Mucosa of gallbladder (tissue), 1 donor: ENCODE measurements at places on chromosomes 6 and 20. TPM values are rescaled to one million over a fixed set of nuclear protein-coding genes. Genes with fewer than 3 reads are reported as not detected.

Gene ZDHHC14
- total RNA-seq = 17.8 TPM

GRCh38 chr6:119738425-119738824 lies 388.9 kb upstream of the MAN1A1 start:
- DNase-seq = no peak

DNA sequence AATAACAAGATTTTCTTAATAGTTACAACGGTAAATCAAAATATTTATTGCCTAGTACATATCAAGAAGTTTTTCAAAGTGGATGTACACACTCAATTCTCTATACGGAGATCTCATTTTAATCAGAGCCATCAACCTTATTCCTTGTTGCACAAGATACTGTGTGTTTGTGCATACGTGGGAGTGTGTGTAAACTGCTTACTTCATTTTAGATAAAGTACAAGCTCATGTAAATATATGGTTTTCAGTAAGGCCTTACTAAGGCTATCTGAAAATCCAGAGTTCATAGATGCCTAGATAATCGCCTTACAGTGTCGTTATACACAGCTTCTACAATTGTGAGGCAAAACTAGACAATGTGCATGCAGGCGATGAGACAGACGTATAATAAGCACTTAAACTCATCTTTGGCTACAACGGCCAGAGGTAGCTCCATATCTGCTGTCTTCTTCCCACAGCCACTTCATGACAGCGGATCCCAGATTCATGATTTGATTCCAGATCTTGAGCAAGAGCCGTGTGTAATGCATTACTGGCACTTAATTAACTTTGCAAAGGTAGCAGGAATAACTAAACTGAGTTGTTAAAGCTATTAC lies 2.5 kb downstream of the PERP start:
- no peak for DNase-seq

- DNase-seq = no peak
These were observed 343.5 kb downstream of the RFPL4B start for GRCh38 chr6:112690497-112691202.

DNA sequence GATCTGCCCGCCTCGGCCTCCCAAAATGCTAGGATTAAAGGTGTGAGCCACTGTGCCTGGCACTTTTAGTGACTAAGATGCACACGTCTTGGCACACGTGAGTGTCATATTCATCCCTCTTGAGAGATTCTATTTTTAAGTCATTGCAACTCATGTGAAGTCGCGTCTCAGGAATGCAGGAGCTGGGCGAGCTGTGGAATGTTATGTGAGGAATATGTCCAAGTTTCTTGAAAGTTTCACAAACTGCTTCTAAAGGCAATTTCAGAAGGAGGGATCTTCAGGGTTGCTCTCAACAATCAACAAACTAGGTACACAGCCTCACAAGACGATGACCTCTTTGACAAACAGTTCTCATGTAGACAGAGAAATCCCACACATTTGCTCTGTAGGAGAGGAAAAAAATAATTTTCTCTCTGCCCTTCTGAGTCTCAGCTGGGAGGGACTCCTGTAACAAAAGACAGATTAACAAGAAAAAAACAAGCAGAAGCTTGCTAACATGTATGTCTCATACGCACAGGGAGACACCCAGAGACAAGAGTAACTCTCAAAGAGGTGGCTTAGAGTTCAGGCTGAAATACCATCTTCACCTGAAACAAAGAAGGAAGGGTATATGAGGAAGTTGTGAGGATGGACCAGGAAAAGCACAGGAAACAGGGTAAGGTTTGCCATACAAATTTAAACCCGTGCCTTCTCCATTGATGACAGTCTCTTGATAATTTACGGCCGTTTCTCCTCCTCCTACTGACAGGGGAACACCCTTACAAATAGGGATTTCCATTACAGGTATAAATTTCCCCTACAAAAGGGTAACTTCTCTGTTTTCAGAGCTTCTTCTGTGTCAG lies 45.3 kb upstream of the FAM50B start:
- peak; percentile 45 for DNase-seq
